GF-D8 (cell line): ENCODE measurements at places on chromosomes 3 and 15.

- no peak for DNase-seq
These were observed 12.3 kb upstream of the PLD1 start for GRCh38 chr3:171822431-171823106.

- no peak for DNase-seq
These were observed 109.4 kb upstream of the C15orf61 start for GRCh38 chr15:67411486-67411885.

DNA sequence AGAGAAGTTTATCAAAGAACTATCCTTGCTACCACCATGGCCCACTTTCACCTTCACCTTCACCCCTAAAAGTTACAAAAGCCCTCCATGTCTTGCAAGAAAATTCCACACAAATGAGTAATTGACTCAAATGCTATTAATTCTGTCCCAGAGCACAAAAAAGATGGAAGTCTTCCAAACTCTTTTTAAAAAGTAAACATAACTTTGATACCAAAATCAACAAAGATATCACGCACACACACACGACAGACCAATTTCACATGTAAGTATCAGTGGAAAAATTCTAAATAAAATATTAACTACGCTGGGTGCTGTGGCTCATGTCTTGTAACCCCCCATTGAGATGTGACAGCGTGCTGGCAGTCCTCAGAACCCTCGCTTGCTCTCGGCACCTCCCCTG lies 1.1 kb upstream of the MCCC1 start:
- DNase-seq: no peak

- no peak for DNase-seq
These were observed 2.5 kb downstream of the PDZRN3 start for GRCh38 chr3:73622091-73622805.

GRCh38 chr3:57958642-57959422 lies 49.4 kb upstream of the FLNB start:
- peak; percentile 49 for DNase-seq

DNA sequence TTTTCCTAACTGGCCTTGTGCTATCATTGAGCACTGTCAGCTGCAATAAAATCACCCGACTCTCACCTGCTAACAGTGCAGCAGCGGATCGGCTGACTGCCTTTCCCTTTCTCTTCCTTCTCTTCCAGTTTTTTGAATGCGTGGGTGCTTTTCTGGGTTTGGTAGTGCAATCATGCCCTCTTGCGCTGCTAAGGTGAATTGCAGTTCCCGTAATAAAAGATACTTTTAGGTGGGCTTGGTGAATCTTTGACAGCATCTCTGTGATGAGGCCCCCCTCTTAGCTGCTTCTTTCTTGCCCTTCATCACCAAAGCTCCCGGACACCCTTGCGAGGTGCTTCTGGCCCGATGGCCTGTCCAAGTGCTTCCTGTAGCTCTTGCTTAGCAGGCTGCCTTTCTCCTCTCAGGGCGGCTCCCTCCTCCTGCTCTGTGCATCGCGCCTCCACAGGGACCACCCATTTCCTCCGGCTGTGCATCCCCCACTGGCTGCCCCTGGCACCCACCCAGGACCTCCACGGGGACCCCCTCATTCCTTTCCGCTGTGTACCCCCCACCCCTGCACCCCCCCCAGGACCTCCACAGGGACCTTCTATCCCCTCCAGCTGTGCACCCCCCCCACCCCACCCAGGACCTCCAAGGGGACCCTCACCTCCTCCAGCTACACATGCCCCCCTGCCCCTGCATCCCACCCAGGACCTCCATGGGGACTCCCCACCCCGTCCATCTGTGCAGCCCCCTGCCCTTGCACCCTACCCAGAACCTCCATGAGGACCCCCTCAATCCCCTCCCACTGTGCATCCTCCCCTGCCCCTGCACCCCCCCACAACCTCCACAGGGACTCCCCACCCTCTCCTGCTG lies 50.8 kb upstream of the RPL32 start:
- no peak for DNase-seq

GRCh38 chr3:20057612-20058180 lies 17.4 kb downstream of the KAT2B start:
- no peak for DNase-seq

- no peak for DNase-seq
These were observed 318.8 kb upstream of the GBE1 start for GRCh38 chr3:82080261-82080660.

GRCh38 chr3:185175370-185175987 lies 22.6 kb upstream of the C3orf70 start:
- DNase-seq: peak; percentile 80

DNA sequence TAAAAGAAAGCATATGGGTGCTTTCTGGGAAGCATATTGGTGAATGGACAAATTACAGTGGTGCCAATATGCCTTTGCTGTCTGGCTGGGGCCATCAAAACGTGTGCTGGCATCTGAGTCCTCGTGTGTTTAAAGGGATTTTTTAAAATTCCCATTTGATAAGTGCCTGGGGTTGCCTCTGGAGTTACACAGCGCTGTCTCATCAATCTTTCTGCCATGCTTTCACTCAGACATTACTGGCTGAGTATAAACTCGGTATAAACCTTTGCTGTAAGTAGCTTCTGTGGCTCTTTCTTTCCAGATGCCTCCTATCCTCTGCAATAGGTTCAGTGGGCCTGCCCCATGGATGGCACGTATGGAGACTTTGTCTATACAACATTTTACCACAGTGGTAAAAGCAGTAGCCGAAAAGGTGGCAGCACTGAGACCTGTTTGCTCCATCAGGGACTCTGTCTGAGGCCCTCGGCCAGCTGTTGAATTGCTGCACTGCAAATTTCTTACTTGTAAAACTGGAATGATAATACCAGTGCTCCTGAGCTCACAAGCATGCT lies 195.5 kb downstream of the LPP start:
- DNase-seq: no peak

DNA sequence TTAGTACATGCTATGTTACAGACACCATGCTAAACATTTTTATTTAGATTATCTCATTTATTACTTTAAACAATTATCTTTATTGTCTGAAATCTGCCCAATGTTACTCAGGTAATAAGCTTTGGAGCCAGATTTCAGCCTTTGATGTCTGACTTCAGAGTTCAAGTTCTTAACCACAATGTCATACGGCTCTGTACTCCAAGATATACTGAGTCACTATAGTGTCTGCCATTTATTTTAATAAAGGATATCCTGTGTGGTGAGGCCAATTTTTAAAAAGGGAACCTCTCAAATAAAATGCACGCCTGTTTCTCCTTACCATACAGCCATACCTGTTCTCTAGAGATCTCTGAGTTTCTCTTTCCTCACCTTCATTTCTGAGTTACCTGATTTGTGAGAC lies 193.1 kb downstream of the EPHA3 start:
- no peak for DNase-seq

GRCh38 chr3:46252980-46253379 lies 10.7 kb downstream of the CCR3 start:
- no peak for DNase-seq

- DNase-seq: no peak
These were observed 50.0 kb downstream of the SELENOT start for GRCh38 chr3:150653110-150653561.

DNA sequence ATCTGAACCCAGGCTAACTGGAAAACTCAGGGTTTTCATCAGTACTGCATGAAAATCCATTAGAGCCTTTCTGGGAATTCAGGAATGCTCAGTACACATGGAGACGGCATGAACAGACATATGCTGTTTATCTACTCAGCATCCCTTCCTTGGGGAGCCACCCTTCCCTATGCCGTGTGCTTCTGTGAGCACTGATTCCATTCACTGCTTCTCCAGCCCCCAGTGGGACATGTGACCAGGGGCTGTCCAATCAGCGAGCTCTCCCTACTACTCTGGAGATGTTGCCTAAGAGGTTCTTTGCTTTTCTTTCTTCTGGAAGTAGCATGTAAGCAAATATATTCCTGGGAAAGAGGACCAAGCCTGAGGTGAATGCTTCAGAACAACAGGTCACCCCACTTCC lies 5.6 kb upstream of the PCOLCE2 start:
- DNase-seq: no peak

DNA sequence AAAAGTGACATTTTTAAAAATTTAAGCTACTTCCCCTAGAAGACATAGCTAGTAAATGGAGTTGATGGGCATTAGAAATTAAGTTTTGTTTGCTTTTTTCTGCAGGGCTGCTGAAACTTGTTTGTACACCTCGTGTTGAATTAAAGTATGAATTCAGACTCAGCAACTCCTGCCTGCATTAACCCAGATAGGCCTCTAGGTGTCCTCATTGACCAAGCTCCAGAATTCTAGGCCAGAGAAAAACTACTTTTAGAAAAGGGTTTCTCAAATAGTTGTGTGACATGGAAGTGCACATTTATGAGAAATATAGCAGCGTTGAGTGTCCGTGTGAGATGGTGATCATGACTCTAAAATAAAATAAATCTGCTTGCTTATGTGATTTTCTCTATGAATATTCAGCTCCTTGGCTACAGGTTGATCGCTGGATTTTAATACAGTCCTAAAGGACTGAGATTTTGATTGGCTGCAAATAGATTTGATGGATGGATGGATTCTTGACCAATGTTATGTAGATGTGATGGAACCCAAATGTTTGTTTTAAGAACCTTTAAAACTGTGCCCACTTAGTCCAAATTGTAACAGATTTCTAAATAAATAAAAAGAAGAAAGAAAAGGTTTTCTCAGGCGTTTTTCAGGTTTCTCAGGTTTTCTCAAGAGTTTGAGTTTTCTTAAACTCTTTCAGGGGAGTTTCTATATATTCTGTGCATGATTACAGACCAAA lies 39.4 kb upstream of the LMOD3 start:
- DNase-seq: no peak

- DNase-seq: no peak
These were observed 72.1 kb downstream of the PLOD2 start for GRCh38 chr3:146088840-146089239.

DNA sequence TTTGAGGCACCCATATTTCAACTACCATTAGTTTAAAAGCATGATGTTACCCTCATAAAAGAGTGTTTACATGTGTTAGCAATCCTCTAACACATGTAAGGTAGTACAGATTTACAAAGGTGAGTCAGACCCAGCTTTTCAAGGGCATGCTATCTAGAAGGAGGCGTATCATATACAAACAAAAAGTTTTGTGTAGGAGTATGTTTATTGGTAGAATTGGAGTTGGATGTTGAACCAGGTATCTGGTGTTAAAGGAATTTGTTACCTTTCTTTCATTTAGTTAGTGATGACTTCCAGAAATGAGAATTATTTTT lies 2.4 kb downstream of the HACD3 start:
- no peak for DNase-seq

DNA sequence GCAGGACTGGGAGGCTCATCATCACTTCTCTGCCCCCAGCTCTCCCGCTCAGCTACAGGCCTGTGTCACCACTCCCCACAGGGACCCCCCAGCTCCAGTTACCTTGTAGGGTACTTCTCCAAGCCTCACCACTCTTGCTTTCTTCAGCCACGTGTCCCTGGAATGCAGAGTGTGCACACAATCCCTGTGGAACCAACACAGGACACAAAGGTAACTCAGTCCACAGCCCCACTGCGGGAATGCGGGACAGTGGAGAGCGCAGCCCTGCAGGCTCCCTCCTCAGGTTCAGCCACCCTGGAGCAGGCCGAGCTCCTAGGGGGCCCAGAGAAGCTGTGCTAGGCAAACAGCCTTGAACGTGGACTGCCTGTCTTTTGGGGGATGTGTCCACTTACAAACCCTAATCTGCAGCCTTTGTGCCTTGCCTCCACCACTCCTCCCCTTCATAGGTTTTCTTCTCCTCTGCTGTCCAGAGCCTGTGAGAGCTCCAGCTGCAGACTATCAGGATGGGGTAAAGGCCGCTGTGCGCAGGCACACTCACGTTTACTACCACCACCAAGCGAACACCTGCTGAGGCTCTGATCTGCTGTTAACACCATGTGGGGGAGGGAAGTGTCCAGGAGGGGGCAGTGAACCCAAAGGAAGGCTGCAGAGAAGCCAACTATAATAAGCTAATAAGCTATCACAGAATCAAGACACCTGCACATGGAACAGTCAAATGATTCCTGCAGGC lies 26.0 kb downstream of the XPC start:
- DNase-seq: no peak

DNA sequence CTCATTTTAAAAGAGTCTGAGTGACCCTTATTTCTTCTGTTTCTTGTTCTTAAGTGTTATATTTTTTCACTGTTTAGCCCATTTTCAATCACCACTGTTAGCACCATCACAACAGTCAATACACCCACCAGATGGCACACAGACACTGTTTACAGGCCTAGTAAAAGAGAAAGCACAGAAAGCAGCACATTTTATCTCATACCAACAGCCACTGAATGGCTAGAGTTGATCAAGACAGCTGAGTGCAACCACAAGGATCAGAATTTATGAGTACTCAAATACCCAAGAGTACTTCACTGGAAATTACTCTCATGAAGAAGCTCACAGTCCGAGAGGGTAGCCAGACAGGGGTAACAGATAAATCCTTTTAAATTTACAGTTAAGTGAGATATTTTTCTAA lies 127.0 kb downstream of the TFDP2 start:
- DNase-seq: peak; percentile 74

DNA sequence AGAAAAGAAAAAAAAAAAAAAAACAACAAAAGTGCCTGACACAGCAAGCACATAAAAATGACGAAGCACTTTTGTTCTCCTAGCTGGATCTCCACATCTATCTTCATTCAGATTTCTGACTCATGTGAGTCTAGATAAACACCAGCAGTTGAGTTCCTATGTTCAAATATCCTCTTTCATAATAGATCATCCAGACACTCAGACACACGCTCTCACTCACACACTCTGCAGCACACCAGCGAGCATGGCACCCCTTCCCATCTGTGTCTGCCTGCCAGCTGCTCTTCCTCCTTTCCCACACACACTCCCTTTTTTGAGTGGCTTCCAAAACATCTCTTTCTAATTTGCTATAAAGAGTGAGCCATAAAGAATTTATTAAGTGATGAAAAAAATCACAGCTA lies 19.8 kb upstream of the CELF6 start:
- DNase-seq: peak; percentile 73

DNA sequence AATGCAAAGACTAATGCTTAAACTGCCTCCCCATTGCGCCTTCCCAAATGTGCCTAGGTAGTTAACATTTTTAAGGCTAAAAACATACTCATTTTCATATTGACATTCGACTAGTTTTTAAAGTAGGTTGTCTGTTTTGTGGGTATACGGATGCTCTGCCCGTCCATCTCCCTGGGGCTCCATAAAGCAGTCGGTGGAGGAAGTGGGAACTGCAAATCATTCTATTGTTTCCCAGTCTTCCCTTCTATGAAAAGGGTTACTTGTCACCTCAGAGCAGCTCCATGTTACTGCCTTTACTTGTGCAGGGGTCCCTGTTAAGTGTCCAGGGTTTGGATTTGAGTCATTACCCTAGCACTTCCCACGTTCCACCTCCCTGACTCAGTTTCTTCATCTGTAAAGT lies 10.9 kb downstream of the CHCHD6 start:
- no peak for DNase-seq

DNA sequence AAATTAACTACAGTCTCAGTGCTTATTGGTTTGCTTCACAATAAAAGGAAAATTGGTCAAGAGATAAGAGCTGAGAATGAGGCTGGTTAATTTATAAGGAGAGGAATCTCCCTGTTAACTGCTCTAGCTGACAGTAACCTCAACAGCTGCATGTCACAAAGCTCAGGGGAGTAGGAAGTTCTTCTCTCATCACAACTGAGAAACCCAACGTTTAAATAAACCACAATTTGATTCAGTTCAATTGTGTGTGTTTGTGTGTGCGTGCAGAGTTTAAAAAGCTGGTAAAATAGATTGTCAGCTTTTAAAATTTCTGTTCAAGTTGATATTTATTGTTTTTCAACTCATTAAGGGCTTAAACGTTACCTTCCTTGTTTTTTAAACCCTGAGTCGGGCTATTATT lies 3.5 kb upstream of the TGFBR2 start:
- peak; percentile 65 for DNase-seq

GRCh38 chr3:105984837-105985236 lies 116.0 kb upstream of the CBLB start:
- no peak for DNase-seq

- DNase-seq: no peak
These were observed 48.5 kb upstream of the MLF1 start for GRCh38 chr3:158522221-158523136.
